Central memory CD8-positive, alpha-beta T cell (primary cell): ENCODE measurements at places on chromosomes 7 and 10.

- DNase-seq = no peak
These were observed 213.7 kb downstream of the HTR7 start for GRCh38 chr10:90644165-90644564.

DNA sequence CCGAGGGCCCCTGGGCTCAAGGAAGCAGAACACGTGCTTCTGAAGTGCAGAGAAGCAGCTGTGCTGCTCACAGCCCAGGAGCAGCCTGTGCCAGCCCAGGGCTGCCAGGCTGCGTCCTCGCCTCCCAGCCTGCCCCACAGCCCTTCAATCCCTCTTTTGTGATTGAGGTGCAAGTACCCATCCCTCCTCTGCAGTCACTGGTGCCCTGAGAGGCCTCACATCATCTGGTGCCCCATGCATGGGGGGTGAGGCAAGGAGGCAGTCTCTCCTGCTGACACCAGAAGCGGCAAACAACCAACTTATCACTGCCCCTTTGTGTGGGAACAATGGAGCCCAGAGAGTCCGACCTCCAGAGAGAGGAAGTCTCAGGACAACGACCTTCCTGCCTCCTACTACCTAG, 49.8 kb upstream of the FGFR2 start:
- DNase-seq = no peak

DNA sequence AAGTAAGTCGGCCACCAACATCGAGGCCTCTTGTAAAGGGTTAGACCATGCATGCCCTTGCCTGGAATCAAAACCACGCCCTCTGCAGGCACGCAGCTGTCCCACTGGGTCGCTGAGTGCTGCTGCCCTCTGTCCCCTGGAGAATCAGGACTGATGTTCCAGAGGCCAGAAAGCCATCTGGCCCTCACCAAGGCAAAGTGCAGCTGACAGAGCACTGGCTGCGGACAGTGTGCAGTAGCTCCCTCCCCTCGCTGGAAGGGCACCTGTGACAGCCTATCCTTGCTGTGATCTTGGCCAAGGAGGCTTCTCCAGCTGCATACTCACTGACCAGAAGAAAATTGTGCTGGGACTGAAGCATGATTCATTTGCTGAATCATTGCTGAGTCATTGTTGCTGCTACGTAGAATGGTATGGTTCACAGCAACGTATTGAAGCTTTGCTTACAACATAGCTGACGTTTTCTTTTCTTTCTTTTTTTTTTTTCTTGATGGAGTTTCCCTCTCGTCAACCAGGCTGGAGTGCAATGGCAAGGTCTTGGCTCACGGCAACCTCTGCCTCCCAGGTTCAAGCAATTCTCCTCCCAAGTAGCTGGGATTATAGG, 30.4 kb downstream of the DDC start:
- no peak for DNase-seq

GRCh38 chr7:16933296-16934279, 51.8 kb upstream of the AGR3 start:
- no peak for DNase-seq

- DNase-seq = no peak
These were observed 155.7 kb downstream of the TRIL start for GRCh38 chr7:28802450-28802849.

- no peak for DNase-seq
These were observed 207.9 kb downstream of the PHF14 start for GRCh38 chr7:11181590-11181989.

- DNase-seq = no peak
These were observed at the start of gene GDF2 for GRCh38 chr10:47322300-47323061. GDF2 (plus strand) TSS chr10:47322454; CDS start chr10:47322669, 215 bp downstream.

- DNase-seq = no peak
These were observed 16.0 kb downstream of the PALD1 start for GRCh38 chr10:70494536-70494935.

DNA sequence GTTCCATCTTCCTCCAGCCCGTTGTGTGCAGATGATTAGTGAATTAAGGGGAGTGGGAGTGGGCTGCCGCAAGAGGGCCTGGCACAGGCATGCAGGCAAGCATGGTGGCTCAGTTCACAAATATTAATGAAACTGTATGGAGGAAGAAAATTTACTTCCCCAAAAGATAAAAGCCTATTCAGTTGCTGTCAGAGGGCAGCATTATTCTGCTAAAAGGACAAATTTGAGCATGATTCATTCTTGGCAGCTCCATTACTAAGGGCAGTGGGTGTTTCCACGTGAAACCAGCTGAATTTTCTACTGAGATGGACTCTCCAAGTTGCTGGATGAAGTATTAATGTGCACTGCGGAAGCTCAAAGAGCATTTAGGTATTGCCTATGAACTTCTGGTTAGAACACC, 90.9 kb upstream of the WDR11 start:
- DNase-seq = no peak

- DNase-seq = no peak
These were observed 222.2 kb downstream of the CDK14 start for GRCh38 chr7:90818341-90818740.
